ENCODE measurements at places on chromosomes 7 and 10.
A peak's percentile ranks its signal among the peaks of the same experiment; 100 is the strongest.

GRCh38 chr10:78924319-78925003 lies 144.3 kb upstream of the ZMIZ1 start:
- DNase-seq = no peak

DNA sequence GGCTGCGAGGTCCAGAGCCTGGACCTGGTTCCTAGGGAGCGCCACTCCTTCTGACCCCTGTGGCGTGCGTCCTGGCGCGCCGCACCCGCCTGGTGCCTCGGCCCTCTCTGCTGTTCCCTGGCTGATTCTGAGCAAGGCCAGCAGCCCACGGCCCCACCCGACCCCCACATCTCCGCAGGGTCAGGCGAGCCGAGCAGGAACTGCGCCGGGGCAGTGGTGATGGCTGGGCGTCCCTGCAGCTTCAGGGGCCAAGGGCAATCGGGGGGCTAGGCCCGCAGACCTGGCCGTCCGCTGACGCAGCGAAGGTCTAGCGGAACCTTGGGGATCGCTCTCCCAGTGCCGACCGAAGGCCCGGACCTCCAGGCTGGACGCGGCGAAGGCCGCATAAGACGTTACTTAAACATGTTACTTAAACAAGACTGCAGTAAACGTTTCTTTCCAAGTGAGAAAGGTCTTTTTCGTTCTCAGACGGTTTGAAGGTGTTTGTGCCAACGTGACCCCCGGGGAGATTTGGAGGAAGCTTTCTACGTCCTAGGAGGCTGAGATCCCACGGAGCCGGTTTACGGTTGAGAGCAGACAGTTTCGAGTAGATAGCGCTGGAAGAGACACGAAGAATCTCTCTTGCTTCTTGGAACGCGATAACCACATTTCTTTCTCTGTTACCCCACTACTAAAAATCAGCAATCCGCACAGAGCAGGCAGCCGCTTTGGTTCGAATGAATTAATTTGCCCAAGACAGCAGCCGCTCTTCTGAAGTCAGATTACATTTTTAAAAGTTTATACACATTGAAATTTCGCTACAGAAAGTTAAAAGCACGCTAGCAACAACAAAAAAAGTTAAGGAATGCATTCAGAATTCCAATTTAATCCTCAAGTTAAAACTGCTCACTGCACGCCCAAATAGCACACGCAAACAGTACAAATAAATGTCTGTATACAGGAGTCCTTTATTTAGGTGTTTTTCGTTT lies 4.9 kb upstream of the NKX2-3 start:
- no peak for DNase-seq

GRCh38 chr7:87032604-87033339 lies 26.7 kb downstream of the ELAPOR2 start:
- DNase-seq = no peak

DNA sequence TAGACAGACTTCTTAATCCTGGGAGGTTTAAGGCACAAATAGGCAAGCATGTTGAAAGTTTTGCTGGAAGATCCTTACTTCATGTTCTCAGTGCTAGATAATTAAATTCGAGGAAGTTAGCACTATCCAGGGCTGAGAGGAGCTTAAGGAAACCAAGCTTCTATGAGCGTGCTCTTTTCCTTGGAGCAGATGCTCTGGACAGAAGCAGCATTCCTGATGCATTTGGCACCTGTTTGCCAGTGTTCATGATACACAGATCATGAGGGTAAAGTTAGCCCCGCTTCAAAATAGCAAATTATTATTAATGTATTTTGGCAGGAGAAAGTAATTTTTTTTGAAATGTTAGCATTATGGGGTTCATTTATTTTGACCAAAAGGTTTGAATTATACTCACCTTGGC lies 9.4 kb downstream of the HDAC9 start:
- DNase-seq = no peak

- no peak for DNase-seq
These were observed 31.7 kb upstream of the CNPY1 start for GRCh38 chr7:155578016-155578415.

GRCh38 chr7:101804967-101805366 lies 12.5 kb upstream of the CUX1 start:
- peak; percentile 27 for DNase-seq

- DNase-seq = no peak
These were observed 473.4 kb downstream of the PTPRN2 start for GRCh38 chr7:158114056-158114850.

DNA sequence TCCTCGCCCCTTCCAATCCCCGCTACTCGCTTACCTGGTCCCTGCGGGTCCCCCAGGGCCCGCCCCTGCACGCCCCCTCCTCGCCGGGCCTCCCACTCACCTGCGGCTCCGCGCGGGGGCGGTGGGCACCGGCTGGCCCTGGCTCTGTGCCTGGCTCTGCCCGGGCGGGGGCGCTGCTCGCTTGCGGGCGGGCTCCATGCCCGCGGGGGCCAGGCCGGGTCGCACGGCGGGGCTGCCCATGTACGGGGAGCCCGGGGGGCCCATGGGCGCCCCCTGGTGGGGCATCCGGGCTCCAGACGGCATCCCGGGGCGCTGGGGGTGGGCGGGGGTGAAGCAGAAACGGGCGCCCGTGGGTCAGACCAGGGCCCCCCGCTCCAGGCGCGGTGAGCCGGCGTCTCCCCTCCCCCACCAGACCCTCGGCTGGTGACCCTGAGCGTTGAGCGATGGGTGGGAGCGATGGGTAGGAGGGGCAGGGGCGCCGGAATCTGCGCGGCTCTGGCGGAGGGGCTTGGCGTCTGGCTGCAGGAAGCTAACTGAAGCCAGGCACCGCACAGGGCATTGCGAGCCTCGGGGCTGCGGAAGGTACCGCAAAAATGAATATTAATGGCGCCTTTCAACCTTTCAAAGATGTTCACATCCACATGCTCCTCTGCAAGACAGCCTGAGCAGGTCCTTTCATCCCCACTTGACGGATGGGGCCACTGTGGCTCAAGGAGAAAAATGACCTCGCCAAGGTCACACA lies 3.0 kb downstream of the SMARCD3 start:
- DNase-seq = peak; percentile 74

- DNase-seq = peak; percentile 13
These were observed 39.4 kb upstream of the GDF10 start for GRCh38 chr10:47260505-47261111.

DNA sequence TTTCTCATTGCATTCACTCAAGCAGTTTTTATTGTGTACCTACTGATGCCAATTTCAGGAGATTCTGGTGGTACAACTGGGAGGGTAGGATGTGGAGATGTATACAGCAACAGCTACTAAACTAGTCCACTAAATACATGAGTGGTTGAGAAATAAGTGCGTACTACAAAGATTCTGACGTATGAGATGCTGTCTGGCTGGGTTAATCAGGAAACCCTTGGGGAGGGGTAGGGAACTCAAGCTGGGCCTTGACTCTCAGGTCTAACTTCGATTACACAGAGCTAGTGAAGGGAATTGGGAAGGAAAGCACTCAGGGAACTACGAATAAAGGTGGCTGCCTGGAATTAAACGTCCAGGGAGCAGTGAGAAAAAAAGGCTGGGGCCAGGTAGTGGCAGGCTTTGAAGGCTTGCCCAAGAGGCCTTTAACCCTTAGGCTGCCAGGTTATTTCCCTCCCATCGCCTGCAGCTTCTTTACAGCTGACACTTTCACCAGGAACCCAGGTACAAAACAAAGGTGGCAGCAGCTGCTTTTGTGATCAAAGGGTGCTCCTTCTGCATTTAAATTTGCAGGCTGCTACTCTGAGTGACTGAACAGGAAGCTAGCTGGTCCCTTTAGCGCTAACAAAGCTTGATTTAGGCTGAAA lies 3.2 kb downstream of the MMS19 start:
- peak; percentile 20 for DNase-seq

- peak; percentile 63 for DNase-seq
These were observed 88.4 kb downstream of the BEND7 start for GRCh38 chr10:13440185-13441061.

- no peak for DNase-seq
These were observed 47.5 kb upstream of the FGFR2 start for GRCh38 chr10:121645696-121646095.

DNA sequence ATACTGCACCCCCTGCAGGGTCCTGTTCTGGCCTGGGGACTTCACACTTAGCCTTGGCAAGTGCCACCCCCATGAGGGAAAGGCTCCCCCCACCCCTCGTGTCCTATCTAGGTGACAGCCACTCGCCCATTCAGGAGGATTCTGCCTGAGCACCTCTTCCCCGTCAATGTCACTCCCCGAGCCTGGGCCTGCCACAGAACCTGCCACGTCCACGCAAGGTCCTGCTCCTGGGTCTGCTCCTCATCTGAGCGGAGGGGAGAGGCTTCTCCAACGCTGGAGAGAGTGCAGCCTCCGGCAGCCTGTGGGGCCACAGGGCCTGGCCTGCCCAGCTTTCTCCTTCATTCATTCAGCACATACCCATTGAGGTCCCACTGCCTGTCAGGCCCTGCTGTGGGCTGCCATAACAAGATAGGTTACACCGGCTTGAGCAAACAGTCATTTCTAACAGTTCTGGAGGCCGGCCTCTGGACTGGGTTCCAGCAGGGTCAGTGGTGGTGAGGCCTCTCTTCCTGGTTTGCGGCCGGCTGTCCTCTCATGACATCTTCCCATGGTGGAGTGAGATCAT lies 92.0 kb upstream of the RET start:
- DNase-seq = no peak

DNA sequence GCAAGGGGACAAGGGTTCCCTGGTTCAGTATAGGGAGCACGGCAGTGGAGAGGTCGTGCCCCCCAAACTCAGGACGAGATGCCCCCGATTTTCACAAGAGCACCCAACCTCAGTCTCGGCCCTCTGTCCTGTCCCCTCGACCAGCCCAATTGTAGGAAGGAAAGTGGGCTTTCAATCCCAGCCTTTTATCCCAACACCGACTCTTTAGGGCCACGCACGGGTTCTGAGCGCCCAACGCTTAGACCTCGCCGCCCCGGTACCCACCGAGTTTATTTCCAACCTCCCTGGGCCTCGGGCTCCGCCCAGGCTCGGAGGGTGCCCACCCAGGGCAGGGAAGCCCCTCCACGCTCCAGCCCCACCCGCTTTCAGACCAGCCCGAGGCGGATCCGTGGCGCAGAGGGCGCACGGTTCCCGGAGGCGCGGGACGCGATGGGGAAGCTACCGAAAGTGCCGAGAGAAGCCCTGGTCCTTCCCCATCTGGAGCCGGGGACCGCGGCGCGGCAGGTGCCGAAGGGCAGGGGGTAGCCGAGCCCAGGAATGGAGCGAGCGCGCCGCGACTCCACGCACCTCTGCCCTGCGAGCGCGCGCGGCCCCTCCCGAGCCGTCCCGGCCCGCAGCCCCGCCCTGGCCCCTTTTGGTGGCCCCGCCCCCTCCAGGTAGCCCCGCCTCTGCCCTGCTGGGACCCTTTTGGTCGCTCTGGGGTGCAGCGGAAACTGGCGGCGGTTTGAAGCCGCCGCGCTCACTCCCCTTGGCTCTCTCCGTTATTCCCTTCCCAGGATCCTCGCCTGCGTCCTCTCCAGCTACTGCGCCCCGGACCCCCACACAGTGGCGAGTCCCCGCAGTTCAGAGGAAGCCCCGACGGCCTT lies 20.4 kb downstream of the GRID2IP start:
- DNase-seq = peak; percentile 70

- DNase-seq = no peak
These were observed 47.4 kb downstream of the VPS50 start for GRCh38 chr7:93279541-93279940.

DNA sequence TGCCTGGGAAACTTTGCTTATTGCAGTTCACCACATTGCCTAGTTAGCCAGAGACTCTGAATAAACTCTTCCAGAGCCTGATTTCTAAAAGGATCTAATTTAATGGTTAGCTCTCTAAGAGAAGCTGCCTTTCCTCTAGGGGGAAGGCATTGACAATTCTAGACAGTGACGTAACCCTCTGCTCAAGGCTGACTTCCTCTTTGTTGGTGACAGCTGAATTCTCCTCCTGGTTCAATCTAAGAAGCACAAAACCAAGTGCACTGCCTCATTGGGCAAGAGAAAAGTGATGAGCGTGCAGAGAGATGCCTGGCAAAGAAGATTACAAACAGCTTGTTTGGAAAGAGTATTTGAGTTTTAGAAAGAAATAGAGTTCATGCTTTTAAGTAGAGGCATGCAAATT lies 102.7 kb downstream of the MACC1 start:
- DNase-seq = peak; percentile 13

GRCh38 chr7:55187701-55188491 lies 169.1 kb downstream of the EGFR start:
- no peak for DNase-seq

Measured in CD4-positive, alpha-beta T cell treated with Interleukin-10 for 1 hour (primary cell).